ENCODE measurements at places on chromosomes 16 and 17.
A peak's percentile ranks its signal among the peaks of the same experiment; 100 is the strongest.

DNA sequence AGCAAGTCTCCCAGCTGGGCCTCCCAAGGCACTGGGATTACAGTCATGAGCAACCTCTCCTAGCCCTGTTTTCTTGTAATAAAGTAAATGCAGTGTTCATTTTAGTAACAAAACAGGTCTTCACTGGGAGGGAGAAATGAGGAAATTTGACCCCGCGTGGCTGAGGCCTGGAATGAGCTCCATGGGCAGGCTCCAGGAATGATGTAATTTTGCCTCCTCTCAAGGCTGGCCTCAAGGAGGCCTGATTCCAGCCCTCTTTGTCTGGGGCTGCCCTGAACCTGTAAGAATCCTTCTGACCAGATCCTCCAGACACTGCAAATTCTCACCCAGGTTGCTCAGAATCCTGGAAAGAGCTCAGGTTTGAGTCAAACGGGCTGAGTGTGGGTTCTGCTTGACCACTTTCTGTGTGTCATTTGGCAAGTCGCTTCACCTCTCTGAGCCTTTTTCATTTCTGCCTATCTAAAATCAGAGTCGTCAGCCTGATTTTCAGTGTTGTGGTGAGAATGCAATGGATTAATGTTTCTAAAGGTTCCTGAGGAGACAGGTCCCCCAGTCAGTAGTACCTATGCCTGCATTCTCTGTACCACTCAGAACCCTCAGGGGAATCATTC lies 57.1 kb downstream of the RAB11FIP4 start:
- DNase-seq, result no peak

DNA sequence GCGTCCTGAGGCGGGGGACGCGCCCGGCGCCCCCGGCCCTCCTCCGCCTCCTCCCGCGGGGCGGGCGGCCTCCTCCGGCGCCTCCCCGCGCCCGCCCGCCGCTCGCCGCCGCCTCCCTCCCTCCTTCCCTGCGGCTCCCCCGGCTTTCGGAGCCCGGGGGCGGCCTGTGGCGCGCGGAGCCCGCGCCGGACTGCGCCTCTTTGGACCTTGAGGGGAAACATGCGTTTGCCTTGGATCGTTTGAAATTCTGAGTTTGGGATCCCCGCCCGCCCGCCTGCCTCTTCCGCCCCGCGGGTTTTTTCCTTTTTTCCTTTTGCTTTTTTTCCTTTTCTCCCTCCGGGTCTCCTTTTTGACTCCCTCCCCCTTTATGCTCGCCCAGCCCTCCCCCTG lies 390 bp downstream of the ZNRF1 start:
- DNase-seq, result no peak

- DNase-seq, result no peak
Observed at GRCh38 chr16:76780556-76780955, 410.4 kb upstream of the MON1B start.

- no peak for DNase-seq
Observed at GRCh38 chr16:72442385-72443158, 270.6 kb upstream of the PMFBP1 start.

DNA sequence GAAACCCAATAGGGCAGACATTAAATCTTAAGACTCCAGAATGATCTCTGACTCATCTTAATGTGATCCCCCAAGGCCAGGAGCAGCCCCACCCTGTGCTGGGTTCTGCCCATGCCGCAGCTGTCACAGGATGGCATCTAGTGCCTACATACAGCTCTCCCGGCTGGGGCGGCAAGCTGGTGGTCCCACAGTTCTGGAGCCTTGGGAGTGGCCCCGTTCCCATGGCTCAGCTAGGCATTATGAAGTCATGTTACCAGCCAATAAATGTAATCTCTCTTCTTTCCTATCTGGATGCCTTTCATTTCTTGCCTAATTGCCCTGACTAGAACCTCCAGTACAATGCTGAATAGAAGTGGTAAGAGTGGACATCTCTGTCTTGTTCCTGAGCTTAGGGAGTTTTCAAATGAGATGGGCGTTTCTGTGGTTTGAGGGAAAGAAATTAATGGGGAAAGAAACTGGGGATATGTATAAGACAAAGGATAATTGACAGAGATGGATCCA lies 95.7 kb upstream of the DNAH17 start:
- no peak for DNase-seq

- no peak for DNase-seq
Observed at GRCh38 chr16:89192956-89193575, 7.3 kb downstream of the SLC22A31 start.

DNA sequence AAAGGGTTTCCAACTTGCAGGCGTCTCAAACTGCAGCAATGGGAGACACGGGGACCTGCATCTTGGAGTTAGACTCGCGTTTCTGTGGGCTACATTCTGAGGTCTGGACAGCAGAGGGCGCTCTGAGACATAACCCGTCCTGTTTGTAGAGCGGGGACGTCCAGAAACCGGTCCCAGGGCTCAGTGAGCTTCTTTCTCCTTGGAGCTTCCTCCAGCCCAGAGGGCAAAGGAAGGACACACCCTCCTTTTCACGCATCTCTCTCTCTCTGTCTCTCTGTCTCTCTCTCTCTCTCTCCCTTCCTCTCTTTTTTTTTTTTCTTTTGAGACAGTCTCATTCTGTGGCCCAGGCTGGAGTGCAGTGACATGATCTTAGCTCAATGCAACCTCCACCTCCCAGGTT lies 19.8 kb downstream of the COX4I1 start:
- DNase-seq, result peak; percentile 86

DNA sequence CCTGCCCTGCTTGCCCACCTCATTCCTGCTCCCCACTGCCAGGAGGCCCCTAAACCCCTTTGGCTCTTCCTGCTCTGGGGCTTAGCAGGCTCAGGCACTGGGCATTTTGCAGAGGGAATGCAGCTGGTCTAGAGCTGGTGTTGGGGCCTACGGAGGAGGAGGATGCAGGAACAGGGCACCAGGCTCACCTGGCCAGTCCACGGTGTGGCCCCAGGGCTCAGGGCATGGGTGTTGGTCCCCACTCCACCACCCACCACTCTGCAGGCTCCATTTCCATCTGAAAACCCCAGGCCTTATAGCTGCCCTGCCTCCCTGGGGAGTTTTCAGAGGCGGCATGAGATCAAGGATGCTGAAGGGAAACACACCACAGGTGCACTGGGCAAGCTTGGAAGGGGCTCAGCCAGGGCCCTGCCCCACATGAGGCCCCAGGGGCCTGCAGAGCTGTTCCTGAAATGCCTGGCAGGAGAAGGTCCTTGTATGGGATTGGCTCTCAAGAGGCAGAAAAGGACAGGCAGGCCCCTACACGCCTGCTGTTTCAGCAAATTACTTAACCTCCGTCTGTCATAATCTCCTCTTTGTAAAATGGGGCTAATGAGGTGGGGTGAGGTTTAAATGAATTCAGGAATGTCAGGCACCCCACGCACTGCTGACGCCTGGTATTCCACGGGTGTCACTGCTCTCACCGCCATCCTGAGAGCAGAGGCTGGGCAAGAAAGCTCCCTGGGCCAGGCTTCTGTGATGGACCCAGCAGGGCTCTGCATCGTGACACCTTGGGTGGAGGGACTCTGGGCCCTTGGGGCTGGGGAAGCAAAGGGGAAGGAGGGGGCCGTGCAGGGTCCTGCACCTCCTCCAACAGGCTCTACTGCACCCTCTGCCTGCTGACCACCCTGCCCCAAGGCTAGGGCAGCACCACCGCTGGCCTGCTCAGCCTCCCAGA lies 9.3 kb downstream of the SLC47A2 start:
- DNase-seq, result no peak

GRCh38 chr17:31541559-31541958 lies 150.1 kb downstream of the RAB11FIP4 start:
- no peak for DNase-seq

DNA sequence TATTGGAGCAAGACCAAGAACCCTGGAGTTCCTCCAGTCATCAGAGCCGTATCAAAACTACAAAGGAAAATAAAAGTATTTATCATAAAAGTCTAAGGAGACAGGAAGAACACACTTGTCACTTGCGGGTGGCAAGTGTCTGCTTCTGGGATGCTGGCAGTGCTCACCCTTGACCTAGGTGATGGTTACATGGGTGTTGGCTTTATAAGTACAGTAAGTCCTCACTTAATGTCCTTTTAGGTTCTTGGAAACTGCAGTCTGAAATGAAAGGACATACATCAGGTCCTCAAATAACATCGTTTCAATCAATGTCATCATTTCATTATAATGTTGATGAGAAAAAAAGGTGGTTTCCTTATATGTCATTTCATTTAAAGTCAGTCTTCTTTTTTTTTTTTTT lies 3.0 kb upstream of the AIPL1 start:
- DNase-seq, result no peak

DNA sequence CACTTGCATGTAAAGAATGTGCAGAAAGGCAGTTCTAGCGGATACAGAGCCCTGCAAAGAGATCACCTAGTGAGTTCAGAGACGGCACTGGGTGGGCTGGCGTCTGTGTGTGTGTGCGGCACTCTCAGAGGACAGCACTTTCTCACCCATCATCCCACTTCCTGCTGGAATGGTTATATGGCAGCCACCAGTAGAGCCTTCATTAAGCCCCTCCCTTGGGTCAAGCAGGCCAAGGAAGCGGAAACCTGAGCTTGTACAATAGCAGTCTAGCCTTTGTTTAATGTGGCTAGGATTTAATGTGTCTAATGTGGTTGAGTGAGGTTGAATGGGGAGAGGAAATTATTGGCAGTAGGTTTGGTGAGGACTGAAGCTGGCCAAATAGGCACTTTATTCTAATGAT lies 88.3 kb upstream of the ELAC2 start:
- no peak for DNase-seq

DNA sequence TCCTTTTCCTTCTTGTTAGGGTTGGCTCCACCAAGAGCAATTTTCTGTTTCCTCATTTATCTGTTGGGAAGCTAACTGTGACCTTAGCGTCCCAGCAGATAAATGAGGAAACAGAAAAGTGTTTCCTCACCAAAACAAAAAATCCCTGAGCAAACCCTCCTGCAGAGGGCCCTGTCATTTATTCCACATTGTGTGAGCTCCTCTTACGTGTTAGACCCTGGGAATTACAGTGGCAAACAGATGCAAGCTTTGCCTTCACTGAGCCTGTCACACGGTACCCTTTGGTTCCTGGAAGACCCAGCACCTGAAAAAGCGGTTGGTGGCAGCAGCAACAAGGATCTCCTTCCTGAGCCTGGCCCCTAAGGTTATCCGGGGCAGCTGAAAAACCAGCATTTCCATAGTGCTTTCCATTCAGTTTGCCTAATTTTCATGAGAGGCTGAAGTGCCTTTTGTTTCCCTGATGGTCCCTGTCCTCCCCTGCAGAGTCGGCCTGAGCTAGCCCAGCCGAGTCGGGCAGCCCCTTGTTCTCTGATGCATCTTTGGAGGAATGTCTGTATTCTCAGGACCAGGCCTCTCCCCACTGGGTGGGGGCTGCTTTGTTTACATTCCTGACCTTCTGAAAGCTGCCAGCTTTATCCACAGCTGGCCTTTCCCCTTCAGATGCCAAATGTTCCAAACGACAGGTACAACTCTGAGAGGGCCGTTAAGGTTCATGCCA lies 34.7 kb downstream of the YPEL2 start:
- DNase-seq, result peak; percentile 70

GRCh38 chr16:19179546-19180490 lies 11.8 kb downstream of the SYT17 start:
- peak; percentile 87 for DNase-seq

DNA sequence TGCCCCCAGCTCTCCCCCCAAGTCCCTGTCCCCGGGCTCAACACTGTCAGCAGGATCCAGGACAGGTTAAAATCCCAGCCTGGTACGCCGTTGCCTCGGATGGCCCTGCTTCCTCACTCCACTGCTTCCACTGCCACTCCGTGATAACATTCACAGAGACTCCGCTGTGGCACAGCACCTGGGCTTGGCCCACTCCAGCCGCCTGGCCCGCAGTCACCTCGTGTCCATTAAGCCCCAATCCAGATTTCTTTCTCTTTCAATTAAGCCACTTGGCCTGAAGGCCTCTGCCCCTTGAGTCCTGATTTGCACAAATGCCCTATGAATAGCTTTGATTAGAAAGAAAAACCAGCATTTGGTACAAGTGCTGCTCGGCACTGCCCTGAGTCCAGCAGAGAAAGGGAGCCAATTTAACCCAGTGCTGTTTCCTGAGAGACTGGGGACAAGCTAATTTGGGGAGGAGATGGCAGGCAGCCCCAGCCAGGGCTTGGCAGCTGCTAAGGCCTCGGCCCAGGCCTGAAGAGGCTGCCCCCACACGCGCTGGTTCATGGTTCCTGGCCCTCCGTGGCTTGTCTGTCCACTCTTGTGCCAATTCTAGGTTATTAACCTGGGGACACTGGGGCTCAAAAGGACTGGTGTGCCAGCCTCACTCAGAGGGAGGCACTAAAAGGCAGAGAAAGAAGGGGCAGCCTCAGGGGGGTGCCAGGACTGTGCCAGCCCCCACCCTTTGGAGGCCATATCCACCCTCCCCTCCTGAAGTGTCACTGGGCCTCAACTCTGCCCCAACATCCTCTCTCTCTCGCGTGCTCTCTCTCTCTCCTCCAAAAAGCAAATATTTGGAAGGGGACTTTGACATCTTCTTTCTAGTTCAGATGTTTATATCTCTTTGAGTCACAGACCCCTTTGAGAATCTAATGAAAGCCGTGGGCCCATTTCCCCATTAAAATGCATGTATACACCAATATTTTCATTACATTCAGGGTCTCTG lies 29.8 kb upstream of the SPPL2C start:
- no peak for DNase-seq

- no peak for DNase-seq
Observed at GRCh38 chr16:74760007-74760767, 14.4 kb downstream of the FA2H start.

- DNase-seq, result no peak
Observed at GRCh38 chr16:88423448-88423850, 29.6 kb upstream of the ZFPM1 start.

GRCh38 chr16:10517868-10518267 lies 62.5 kb downstream of the EMP2 start:
- no peak for DNase-seq
